Regular cardiac myocyte (primary cell): ENCODE measurements at places on chromosomes 2 and 18. TPM values are rescaled to one million over a fixed set of nuclear protein-coding genes. Genes with fewer than 3 reads are reported as not detected.

UGT1A10 gene
- total RNA-seq: not detected in 2 replicates

UGT1A3 gene
- not detected in 2 replicates for total RNA-seq

ATP6V1B1 gene
- total RNA-seq: 0.38 and 1.7 TPM in 2 replicates

ACTG2 gene
- under 0.01 and 0.19 TPM in 2 replicates for total RNA-seq

MYO1B gene
- 241 and 418 TPM in 2 replicates for total RNA-seq
